Midbrain (tissue), 1 donor: ENCODE measurements at places on chromosomes 11 and 22.

DNA sequence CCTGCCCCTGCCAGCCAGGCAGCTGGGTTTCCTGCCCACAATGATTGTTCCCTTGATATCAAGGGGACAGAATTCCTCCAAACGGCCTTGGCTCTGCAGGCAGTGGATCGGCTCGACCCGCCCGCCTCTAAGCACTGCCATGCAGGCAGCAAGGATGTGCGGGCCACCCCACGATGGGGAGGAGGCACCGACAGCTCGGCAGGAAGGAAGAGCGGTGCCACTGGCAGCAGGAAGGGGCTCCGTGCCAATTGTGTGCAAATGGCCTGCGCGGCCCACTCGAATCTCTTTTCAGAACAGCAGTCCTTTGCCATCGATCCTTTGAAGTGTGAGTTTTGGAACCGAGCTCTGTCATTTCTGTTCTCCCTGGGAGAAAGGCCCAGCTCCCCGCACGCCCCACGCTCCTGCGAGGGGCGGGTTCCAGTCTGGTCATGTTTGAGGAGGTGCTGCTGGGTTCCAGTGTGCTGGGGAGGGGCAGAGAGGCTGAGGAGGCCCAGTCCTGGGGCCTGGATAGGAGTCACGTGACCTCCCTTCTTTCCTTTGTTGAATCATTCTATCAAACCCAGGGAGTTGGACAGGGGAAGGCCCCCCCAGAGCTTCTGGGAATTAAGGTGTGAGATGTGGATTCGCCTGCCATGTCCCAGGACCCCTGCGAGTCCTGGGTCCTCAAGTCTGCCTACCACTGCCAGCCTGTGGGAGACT is 406.0 kb downstream of the CTTN start:
- DNase-seq, result no peak

DNA sequence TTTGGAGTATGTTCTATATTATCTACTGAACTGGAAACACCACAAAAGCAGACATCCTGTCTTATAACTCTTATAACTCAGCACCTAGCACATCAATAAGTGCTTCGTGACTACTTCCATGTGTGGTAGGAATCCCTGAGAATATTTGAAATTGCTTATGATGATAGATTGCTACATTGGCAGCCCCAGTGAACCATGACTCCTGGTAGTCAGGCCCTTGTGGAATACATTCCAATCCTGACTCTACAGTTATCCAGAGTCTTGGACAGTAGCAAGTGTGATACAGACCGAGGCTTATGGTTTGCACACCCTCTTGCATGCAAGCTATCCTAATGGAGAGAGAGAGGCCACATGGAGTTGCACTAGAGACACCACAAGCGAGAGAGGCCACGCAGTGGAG is 59.5 kb upstream of the PHF21A start:
- DNase-seq, result no peak

- no peak for DNase-seq
Measured at GRCh38 chr11:2521733-2522630, 77.2 kb downstream of the KCNQ1 start.

- DNase-seq, result no peak
Measured at GRCh38 chr22:49785841-49786471, 41.7 kb downstream of the BRD1 start.

DNA sequence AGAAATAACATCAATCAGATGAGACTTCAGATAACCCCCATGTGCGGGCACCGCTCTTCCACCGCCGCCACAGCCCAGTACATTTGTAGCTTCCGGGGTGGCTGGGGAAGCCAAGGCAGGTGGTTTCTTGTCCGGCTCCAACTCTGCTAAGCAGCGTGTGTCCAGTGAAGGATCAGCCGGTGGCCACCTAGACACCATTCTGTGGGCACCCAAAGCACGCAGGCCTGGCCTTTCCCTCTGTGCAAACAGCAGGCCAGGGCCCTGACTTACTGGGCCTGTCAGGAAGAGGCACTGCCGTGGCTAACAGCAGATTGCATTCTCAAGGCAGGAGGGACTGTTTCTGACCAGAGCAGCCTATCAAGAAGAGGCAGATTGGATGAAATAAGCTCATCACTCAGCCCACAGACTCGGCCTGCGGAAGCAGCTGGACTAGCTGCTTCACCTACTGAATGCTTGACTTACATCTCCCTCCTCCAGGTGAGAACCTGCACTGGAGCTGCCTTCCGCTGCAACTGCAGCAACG is 74.8 kb downstream of the ETS1 start:
- no peak for DNase-seq

DNA sequence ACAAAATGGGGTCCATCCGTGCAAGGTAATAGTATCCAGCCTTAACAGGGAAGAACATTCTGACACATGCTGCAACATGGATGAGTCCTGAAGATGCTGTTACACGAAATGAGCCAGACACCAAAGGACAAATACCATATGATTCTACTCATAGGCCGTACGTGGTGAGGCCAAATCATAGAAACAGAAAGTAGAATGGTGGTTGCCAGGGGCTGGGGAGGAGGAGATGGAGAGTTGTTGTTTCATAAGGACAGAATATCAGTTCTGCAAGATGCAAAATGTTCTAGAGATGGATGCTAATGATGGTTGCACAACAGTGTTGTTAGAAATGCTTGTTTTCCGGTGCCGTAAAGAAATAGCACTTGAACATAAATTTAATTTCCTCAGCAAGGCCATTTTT is 2.6 kb downstream of the TBX10 start:
- no peak for DNase-seq

DNA sequence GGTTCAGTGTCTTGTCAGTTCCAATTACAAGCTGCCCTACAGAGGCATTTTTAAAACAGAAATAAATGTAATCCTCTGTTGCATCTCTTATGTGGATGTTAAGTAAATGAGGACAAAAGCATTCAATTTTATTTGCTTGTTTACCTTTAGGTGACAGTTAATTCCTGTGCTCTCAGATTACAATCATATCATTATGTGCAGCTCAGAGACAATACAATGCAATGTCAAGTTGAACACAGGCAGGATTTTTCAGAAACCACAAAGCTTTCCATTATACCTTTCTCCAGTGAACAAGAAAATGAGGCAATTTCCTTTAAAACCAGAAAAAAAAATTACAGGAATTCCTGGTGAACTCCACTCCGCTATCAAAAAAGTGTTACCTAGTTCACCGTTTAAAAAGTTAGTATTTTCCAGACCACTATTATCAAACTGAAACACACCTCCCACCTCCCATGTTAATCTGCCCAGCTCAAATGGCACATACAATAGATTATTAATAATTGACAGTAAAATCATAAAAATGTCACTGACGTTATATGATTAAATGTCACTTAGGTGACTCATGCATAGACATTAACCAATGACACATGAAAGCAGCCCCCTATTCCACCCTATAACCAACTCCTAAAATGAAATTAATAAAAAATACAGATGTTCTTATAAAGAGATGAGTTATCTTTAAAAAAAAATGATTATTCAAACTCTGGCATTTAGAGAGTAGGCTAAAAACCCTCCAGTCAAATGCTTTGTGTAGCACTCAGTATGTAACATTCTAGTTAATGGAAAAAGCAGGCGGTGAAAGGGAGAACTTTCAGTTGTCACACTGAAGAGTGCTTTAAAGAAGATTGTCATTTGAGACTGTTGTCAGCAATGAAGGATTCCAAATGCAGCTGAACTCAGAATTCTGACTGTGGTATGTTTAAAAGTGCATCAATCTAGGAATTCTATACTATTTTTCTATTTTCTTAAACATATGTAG is 98.6 kb downstream of the MUC15 start:
- DNase-seq, result no peak

- DNase-seq, result no peak
Measured at GRCh38 chr11:6657346-6657745, 1.7 kb upstream of the DCHS1 start.

GRCh38 chr11:90874986-90875385 is 652.1 kb upstream of the CHORDC1 start:
- DNase-seq, result no peak

DNA sequence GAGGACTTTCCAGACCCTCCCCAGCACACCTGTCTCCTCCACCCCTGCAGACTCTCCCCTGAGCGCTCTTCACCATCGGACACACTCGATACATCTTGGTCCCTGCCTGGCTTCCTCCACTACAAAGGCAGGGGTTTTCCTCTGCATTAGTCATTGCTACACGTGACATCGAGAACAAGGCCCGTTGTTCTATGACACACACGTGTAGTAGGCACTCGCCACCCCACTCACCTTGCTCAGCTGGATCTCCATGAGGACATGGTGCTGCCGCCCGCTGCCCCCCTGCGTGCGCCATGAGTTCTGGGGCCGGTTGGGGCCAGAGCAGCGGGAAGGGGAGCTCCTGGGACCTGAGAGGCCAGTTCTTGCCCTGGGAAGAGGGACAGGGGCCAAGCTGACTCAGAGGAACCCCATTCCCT is 16.7 kb downstream of the ATG2A start:
- DNase-seq, result no peak

GRCh38 chr11:17725174-17725573 is 5.8 kb downstream of the MYOD1 start:
- no peak for DNase-seq

DNA sequence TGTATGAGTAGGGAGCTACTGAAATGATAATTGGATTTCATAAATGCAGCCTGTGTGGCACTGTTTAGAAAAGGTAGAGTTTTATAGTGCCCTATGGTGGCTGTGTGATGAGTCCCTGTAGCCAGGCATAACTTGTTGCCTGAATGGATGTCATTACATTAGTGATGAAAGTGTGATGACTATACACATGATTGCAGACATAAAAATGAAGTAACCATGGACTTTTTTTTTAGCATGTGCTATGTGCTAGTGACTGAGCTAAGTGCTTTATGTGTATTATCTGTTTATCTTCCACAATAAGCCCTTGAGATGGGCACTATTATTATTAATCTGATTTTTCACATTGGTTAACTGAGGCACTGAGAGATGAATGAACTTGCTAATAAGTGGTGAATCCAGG is 13.5 kb upstream of the GRAMD1B start:
- no peak for DNase-seq

GRCh38 chr11:22749536-22749935 is 80.1 kb downstream of the SVIP start:
- DNase-seq, result no peak
